ENCODE measurements at places on chromosomes 12 and 14.

GRCh38 chr12:5384015-5384414, 47.9 kb upstream of the NTF3 start:
- DNase-seq, result no peak

GRCh38 chr14:100594625-100594951, 7.4 kb upstream of the BEGAIN start:
- DNase-seq, result no peak

DNA sequence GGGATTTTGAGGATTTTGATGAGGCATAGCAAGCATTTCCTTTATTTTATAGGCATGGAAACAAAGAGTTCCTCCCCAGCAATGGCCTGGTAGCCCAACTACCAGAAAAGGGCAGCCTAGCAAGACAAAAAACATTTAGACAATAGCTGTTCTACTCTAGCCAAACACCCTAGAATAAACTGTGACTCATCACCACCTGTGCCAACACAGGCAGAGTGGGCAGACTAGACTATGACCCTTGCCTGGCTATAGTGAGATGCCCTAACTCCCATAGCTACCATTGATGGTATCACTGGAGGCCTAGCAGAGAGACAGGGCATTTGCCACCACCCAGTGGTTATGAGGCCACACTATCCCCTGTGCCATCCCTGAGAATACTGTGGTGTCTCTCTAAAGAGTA, 15.5 kb upstream of the CCER1 start:
- DNase-seq, result no peak

GRCh38 chr12:124771462-124772288, 92.0 kb downstream of the SCARB1 start:
- peak; percentile 73 for DNase-seq

DNA sequence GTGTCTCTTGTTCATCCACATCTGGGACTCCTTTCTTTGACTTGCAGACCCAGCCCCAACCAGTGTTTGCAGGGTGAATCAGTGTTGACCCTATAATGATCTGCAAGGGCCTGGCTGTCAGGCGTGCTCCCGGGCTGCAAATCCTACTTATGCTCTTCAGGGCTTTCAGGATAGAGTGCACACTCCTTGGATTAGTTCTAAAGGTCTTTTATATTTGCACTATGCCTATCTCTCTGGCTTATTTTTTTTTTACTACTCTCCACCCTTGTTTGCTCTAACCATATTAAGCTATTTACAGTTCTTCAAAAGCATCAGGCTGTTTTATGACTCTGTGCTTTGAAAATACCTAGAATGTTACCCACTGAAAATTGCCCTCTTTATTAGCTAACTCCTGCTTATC, 4.3 kb upstream of the PRICKLE1 start:
- no peak for DNase-seq
